ENCODE measurements at places on chromosomes 12 and 14. TPM values are rescaled to one million over a fixed set of nuclear protein-coding genes. Genes with fewer than 3 reads are reported as not detected.

P2RX7 gene
- total RNA-seq, result 17.1 TPM

PROX2 gene
- 0.09 TPM for total RNA-seq

CLEC1A gene
- 18.7 TPM for total RNA-seq

SERPINA5 gene
- total RNA-seq, result not detected

LTB4R gene
- total RNA-seq, result 14.8 TPM

SPRYD4 gene
- 3.4 TPM for total RNA-seq

NID2 gene
- total RNA-seq, result 116 TPM

CLEC9A gene
- 0.60 TPM for total RNA-seq

GRIP1 gene
- total RNA-seq, result 1.3 TPM

DNA sequence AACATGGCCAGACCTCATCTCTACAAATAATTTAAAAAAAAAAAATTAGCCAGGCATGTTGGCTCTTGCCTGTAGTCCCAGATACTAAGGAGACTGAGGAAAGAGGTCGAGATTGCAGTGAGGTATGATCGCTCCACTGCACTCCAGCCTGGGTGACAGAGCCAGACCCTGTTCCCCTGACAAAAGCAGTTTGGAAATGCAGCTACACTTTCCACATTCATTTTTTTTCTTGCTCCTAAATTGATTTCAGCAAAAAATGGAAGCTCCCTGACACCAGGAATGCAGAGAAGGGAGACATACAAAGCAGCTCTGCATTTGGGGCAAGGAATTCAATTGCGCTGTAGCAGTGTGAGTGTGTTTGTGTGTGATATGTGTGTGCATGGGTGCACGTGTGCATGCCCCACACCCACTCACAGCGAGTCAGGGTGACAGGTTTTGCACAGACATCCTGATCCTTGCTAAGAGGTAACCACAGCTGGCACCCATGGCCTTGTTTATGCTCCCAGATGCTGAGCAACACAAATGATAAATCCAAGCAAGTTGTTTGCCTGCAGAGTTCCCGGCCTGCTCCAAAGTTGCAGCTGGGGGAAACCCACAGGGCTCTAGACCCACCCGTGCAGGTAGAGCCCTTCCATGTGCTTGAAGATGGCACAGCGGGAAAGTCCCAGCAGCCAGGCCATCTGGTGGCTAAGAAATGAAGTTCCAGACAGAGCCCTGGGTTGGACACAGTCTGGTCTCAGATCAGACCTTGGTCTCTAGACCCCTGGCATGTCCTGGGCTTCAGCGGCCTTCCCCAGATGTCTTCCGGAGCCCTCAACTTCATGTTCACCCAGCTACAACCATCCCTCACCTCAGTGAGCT is 25.9 kb upstream of the BDKRB2 start:
- no peak for DNase-seq
- peaks cover 19% of the 10 kb centered on the region for H3K4me1 ChIP-seq
- H3K27me3 ChIP-seq, result no peaks in the 10 kb centered on the region
- H3K4me3 ChIP-seq, result no peak overlapping the region

DNA sequence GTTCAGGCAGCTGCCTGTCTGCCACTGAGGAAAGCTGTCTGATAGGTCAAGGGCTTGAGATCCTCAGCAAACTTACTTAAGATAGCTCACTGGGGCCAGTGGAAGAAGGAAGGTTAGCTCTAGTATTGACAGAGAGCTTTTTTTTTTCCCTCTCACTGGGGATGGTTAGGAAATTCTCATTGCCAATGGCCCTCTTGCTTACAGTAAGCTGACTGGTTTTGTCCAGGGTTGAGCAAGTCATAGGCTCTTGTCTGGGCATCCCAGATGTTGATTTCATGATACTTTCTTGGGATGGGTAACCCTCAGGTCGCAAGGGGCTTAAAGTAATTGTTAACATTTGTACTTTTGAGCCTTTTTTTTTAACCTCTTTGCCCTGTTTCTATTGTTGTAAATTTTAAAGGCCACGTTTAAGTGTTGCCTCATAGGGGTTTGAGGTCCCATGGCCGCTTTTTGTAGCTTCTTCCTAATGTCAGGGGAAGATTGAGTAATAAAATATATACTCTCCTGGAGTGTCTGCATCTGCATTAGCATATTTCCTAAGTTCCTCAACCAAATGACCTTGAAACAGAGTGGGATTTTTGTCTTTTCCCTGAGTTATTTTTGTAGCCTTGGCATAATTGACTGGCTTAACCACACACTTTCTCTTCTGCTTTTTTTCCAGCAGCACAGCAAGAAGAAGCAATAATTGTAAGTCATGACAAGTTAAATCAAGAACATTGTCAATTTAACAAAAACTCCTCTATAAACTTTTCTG is 716.0 kb downstream of the LRFN5 start:
- no peak for DNase-seq
- H3K27ac ChIP-seq, result no peak overlapping the region
- no peaks in the 10 kb centered on the region for H3K4me1 ChIP-seq
- H3K27me3 ChIP-seq, result no peaks in the 10 kb centered on the region

DNA sequence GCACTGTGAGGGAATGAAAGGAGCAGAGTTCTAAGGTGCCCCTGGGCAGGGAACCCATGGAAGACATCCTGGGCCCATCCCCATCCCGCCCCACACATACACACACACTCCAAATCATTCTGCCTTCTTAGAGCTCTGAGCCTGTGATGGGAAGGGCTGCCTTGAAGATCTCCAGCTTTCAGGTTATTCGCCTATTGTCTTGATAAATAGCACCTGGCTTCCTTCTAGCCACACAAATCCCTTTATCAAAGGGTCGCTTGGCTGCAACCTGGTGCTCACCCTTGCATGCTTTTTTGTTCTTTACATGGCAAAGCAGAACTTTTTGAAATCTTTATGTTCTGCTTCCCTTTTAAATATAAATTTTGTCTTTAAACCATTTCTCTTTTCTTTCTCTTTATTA is 112.2 kb upstream of the TMTC1 start:
- no peaks in the 10 kb centered on the region for H3K36me3 ChIP-seq
- no peak overlapping the region for H3K4me3 ChIP-seq
- no peaks in the 10 kb centered on the region for H3K27me3 ChIP-seq
- DNase-seq, result no peak
- H3K4me1 ChIP-seq, result no peaks in the 10 kb centered on the region
- H3K27ac ChIP-seq, result no peak overlapping the region

GRCh38 chr14:34093883-34094282 is 143.0 kb upstream of the EGLN3 start:
- H3K27ac ChIP-seq, result no peak overlapping the region
- no peaks in the 10 kb centered on the region for H3K27me3 ChIP-seq
- H3K4me3 ChIP-seq, result no peak overlapping the region
- no peaks in the 10 kb centered on the region for H3K36me3 ChIP-seq
- DNase-seq, result no peak

DNA sequence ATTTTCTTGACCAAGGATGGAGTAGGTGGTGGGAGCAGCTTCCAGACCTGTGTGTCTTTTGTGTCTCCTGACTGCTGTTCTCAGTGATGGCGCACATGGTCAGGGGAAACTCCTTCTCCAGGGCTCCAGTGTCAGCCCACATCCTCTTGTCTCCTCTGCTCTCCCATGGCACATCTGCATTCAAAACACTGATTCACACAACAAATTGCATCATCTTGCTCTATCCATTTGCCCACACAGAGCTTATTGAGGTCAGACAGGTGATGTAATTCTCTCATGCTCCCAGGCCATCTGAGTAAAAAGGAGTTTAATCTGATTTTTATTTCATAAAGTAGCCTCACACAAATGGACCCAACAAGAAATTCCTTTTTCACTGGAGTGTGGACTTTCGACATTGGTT is 21.8 kb upstream of the TMEM132C start:
- no peaks in the 10 kb centered on the region for H3K36me3 ChIP-seq
- no peak for DNase-seq
- no peaks in the 10 kb centered on the region for H3K4me1 ChIP-seq
- H3K27ac ChIP-seq, result no peak overlapping the region
- H3K4me3 ChIP-seq, result no peak overlapping the region

DNA sequence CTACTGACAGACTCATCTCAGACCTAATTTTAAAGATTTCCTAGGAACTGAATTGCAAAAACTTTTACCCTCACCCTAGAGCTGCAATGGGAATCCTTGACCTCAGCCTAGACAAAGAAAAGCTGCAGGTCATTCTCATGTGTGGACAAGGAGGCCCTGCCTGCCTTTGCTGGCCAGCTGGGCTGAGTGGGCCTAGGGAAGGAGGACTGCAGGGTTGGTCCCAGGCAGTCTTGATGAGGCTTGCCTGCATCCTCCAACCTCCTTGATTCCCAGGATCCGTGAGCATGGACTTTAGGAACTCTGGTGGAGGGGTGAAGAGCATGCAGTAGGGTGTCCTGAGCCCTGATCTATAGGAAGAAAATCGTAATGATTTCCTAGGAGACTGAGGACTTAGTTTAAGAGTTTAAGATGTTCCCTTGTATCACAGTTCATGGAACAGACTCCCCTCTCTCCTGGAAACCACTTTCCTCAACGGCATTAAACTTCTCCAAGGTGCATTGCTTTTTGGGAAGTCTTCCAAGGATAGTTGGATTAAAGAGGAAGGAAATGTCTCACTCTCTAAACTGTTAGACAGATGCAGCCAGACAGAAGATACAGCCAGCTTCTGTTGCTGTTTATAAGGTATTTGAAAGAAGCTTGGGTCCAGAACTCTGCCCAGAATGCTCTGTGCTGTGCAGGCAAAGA is 55.4 kb upstream of the DDX11 start:
- DNase-seq, result no peak
- peaks cover 6% of the 10 kb centered on the region for H3K4me1 ChIP-seq
- H3K36me3 ChIP-seq, result no peaks in the 10 kb centered on the region
- H3K27ac ChIP-seq, result no peak overlapping the region
- H3K4me3 ChIP-seq, result no peak overlapping the region

DNA sequence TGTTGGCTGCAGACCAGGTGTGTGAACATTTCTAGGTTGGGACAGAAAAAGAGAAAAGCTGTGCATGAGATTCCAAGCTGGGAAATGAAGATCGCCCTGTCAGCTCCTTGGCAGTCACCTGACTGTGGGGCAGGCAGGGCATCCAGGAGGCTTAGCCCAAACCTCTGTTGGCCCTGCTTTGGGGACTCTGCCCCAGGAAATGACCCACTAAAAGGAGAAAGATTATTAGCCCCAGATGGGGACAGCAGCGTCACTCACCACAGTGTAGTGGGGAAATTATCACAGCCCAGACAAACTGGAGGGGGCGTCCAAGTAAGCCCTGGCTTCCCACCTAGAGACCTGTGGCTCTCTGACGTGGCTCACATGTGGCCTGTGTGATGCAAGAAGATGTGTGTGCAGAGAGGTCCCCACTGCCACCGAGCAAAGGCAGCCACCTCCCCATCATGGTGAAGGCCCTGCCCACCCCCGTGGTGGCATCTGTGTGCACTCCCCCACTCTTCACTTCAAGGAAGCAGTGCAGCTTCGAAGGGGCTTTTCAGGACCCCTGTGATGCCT is 39.1 kb downstream of the DIO3 start:
- no peaks in the 10 kb centered on the region for H3K4me1 ChIP-seq
- no peak overlapping the region for H3K27ac ChIP-seq
- H3K36me3 ChIP-seq, result no peaks in the 10 kb centered on the region

- no peak overlapping the region for H3K4me3 ChIP-seq
- H3K27ac ChIP-seq, result peak overlapping the region; percentile 55
- H3K27me3 ChIP-seq, result no peaks in the 10 kb centered on the region
- peak; percentile 80 for DNase-seq
- H3K36me3 ChIP-seq, result no peaks in the 10 kb centered on the region
- peaks cover 50% of the 10 kb centered on the region for H3K4me1 ChIP-seq
Observed at GRCh38 chr14:69648480-69649451, 37.4 kb downstream of the SUSD6 start.

- H3K4me1 ChIP-seq, result no peaks in the 10 kb centered on the region
- no peak overlapping the region for H3K27ac ChIP-seq
- no peaks in the 10 kb centered on the region for H3K27me3 ChIP-seq
- no peak overlapping the region for H3K4me3 ChIP-seq
- DNase-seq, result no peak
Observed at GRCh38 chr14:48731260-48731659, 854.9 kb downstream of the RPS29 start.

- H3K27ac ChIP-seq, result no peak overlapping the region
- no peaks in the 10 kb centered on the region for H3K36me3 ChIP-seq
- H3K27me3 ChIP-seq, result peaks cover 9% of the 10 kb centered on the region
- no peak overlapping the region for H3K4me3 ChIP-seq
- H3K4me1 ChIP-seq, result no peaks in the 10 kb centered on the region
Observed at GRCh38 chr12:131436922-131437705, 273.8 kb upstream of the SFSWAP start.

DNA sequence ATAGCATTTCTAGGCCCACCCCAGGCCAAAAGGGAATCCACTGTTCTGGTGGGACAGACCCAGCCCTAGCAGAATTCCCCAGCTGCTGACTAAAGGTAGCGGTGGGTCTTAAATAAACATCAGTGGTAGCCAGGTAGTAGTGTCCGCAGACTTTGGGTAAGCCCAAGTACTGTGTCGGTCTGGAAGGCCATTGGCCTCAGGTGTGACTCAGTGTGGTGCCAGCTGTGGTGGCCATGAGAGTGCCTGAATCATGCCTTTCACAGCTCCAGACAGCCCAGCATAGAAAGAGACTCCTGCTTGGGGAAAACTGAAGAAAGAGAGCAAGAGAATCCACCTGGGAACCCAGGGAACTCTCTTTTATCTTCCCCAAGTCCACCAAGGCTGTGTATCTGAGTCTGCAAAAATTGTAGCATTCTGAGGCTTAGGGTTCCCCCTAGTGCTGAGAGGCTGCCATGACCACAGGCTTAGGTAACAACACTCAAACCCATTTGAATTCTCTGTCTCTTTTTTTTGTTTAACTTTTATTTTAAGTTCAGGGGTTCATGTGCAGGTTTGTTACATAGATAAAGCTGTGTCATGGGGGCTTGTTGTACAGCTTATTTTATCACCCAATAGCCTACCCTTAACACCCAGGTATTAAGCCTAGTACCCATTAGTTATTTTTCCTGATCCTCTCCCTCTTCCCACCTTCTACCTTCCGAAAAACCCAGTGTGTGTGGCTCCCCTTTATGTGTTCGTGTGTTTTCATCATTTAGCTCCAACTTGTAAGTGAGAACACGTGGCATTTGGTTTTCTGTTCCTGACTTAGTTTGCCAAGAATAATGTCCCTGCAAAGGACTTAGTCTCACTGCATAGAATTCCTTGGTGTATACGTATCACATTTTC is 16.7 kb upstream of the CD163L1 start:
- no peak overlapping the region for H3K4me3 ChIP-seq
- no peaks in the 10 kb centered on the region for H3K36me3 ChIP-seq
- no peaks in the 10 kb centered on the region for H3K4me1 ChIP-seq
- peak; percentile 62 for DNase-seq
- no peak overlapping the region for H3K27ac ChIP-seq

GRCh38 chr14:38662781-38663180 is 406.9 kb upstream of the CLEC14A start:
- no peak overlapping the region for H3K27ac ChIP-seq
- peak; percentile 15 for DNase-seq
- no peaks in the 10 kb centered on the region for H3K4me1 ChIP-seq
- H3K4me3 ChIP-seq, result no peak overlapping the region

- peaks cover 9% of the 10 kb centered on the region for H3K4me1 ChIP-seq
- DNase-seq, result no peak
- H3K36me3 ChIP-seq, result no peaks in the 10 kb centered on the region
Observed at GRCh38 chr12:105433804-105434203, 103.3 kb downstream of the C12orf75 start.

DNA sequence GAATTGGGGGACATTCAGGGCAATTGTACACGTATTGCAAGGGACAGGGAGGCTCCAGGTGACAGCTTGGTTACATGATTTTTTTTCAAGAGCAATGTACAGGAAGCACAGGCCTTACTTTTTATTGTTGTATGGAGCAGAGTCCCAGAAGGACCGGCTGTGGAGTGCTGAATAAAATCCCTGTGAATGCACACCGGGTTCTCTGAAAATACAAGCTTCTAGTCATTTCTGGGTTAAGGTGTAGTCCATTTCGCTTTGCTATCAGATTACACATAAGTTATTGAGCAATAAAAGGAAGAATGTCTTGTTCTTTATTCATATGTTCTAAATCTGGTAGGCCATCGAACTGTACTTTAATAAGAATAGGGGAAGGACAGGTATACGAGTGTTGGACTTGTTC is 52.2 kb downstream of the PDE3A start:
- H3K27ac ChIP-seq, result peak overlapping the region; percentile 86
- H3K27me3 ChIP-seq, result no peaks in the 10 kb centered on the region
- no peaks in the 10 kb centered on the region for H3K4me1 ChIP-seq
- H3K36me3 ChIP-seq, result no peaks in the 10 kb centered on the region
